Erythroblast (primary cell): ENCODE measurements at places on chromosomes 5 and 9.

DNA sequence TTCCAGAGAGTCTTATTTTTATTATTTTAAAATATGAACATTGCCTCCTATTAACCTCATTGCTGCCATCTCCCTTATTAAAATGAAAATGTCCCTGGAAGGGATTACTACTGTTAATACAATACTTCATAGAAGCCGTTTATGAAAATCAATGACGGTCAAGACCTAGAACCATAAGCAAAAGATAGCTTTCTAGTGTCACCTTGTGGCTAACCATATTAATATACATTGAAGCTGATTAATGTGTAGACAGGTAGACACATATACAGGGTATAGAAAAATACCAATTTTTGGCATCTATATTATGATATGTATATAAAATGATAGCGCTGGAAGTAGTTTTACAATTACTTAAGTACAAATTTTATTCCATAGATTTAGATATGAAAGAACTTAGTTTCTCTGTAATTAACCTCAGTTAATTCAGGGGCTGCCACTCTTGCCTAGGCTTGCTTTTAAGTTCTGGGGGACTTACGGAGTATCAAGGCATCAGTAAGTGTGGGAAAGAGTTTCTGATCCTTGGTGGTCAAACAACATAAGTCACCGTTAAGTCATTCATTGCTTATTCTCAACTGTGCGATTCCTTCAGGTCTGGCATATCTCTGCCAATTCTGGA, 2.5 kb upstream of the YTHDC2 start:
- DNase-seq, result peak; percentile 23

DNA sequence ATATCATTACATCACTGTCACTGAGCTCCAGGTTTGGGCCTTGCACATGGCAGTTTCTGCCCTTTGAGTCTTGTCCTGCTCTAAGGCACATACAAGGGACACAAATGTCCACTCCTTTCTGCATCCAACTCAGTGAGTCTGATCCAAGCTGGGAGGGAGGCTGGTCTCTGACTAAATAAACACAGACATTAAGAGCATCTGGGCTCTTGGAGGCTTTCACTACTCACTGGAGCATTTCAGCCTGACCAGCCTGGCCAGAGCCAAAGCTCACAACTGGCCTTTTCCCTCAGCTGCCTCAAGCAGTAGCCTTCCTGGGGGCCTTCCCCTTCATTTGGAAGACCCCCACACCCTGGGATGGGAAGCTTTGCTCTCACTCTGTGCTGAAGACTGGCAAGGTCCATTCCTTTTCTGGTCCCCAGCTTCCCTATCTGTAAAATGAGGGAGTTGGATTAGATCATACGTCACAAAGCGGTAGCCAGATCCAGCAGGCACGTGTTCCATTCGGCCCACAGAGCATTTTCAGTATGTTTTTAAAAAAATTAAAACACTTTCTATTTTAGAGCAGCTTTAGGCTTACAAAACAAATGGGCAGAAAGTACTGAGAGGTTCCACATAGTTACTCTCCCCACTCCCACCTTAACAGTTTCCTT, 58.6 kb upstream of the XPA start:
- no peak for DNase-seq

GRCh38 chr5:31086839-31087415, 106.6 kb upstream of the CDH6 start:
- DNase-seq, result no peak

DNA sequence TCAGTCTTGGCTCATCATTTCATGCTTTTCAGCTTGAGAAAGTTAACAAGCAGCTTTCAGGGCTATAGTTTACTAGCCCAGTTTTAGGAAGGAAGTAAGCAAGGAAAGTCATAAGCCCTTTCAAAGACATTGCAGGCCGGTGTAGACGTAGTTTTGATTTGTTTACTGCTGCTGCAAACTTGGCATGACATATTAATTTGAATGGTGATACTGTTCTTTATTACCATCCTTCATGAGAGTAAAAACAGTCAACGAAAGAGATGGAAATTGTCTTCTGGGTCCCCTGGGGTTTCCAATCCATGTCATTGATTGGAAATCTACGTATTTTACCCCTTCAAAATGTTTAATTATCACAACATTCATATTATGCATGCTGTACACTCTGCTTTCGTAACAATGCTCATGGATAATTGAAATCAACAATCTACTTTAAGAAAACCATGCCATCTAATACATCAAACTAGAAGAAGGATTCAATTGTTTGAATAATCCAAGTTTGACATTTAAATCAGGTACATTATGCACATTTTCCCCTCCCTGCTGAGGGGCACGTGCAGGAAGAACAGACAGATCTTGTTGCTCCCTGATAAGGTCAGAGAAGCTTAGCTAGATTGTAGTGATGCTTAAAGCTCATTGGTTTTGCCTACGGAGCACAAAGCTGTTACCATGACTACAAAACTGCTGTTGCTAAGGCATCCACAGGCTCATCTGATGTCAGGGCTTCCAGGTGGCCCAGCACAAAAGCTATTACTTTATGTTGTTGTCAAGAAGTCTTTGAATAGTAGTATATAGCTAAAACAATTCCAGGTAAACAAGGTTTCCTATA, 139.9 kb upstream of the PRLR start:
- DNase-seq, result no peak
